Uterus (tissue), 4 donors: ENCODE measurements at places on chromosomes 2 and 18. TPM values are rescaled to one million over a fixed set of nuclear protein-coding genes. Genes with fewer than 3 reads are reported as not detected.

- no peaks in the 10 kb centered on the region for H3K4me1 ChIP-seq
- no peaks in the 10 kb centered on the region for H3K27me3 ChIP-seq
- no peaks in the 10 kb centered on the region for H3K36me3 ChIP-seq
- H3K4me3 ChIP-seq: no peak overlapping the region
- no peak for DNase-seq
- no peak overlapping the region for H3K27ac ChIP-seq
These were observed 46.3 kb downstream of the ASB18 start for GRCh38 chr2:236217926-236218325.

DNA sequence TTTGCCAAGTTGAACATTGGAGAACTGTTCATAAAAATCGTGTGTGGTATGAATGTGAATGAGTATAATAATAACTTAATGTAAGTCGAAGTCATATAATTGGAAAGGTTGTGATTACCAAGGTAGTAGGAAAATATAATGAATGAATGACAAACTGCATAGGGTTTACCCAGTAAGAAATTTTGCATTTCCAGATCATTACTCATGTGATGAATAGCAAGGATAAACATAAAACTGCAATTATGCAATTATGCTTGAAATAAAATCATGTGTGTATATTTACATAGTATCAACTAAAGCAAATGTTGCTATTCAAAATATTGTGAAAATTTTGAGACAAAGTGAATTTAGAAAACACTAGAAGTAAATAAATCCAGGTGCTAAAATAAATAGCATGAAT is 1108.7 kb upstream of the TMEFF2 start:
- no peak overlapping the region for H3K27ac ChIP-seq
- H3K4me3 ChIP-seq: no peak overlapping the region
- no peak for DNase-seq
- H3K36me3 ChIP-seq: no peaks in the 10 kb centered on the region

GRCh38 chr2:102306125-102306524 is 5.2 kb upstream of the IL1RL1 start:
- H3K27ac ChIP-seq: no peak overlapping the region
- H3K27me3 ChIP-seq: no peaks in the 10 kb centered on the region
- H3K36me3 ChIP-seq: no peaks in the 10 kb centered on the region

DNA sequence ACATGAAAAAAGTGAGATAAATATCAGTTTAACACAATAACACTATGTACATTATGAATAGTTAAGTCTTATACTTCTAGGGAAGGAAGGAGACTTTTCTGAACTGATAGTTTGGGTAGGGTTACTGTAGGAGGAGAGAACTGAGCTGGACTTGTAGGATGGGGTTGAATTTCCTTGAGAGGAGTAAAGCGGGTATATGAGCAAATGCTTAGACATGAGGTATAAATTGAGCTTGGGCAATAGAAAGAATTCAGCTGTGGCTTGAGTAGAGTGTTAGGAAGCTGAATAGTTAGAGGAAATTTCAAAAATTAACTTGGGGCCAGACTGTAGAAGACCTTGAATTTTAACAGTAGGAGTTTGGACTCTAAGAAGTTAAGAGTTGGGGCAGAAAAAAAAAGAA is 45.1 kb downstream of the LCLAT1 start:
- no peaks in the 10 kb centered on the region for H3K36me3 ChIP-seq
- H3K4me3 ChIP-seq: no peak overlapping the region
- DNase-seq: no peak
- no peak overlapping the region for H3K27ac ChIP-seq

DNA sequence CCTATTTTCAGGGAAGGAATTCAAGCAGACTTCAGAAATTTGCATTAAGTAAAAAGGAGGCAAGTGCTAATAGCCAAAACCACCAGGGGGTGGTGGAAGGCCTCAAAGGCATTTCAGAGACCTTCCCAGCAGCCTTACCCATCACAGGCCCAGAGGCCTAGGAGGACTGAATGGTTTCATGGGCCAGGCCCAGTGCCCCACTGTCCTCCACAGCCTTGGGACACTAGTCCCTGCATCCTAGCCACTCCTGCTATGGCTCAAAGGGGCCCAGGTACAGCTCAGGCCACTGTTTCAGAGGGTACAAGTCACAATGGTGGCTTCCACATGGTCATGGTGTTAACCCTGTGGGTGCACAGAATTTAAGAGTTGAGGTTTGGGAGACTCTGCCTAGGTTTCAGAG is 58.6 kb upstream of the CHAC2 start:
- no peak for DNase-seq
- H3K4me1 ChIP-seq: no peaks in the 10 kb centered on the region
- H3K27me3 ChIP-seq: no peaks in the 10 kb centered on the region
- no peak overlapping the region for H3K4me3 ChIP-seq
- no peak overlapping the region for H3K27ac ChIP-seq
- no peaks in the 10 kb centered on the region for H3K36me3 ChIP-seq

DNA sequence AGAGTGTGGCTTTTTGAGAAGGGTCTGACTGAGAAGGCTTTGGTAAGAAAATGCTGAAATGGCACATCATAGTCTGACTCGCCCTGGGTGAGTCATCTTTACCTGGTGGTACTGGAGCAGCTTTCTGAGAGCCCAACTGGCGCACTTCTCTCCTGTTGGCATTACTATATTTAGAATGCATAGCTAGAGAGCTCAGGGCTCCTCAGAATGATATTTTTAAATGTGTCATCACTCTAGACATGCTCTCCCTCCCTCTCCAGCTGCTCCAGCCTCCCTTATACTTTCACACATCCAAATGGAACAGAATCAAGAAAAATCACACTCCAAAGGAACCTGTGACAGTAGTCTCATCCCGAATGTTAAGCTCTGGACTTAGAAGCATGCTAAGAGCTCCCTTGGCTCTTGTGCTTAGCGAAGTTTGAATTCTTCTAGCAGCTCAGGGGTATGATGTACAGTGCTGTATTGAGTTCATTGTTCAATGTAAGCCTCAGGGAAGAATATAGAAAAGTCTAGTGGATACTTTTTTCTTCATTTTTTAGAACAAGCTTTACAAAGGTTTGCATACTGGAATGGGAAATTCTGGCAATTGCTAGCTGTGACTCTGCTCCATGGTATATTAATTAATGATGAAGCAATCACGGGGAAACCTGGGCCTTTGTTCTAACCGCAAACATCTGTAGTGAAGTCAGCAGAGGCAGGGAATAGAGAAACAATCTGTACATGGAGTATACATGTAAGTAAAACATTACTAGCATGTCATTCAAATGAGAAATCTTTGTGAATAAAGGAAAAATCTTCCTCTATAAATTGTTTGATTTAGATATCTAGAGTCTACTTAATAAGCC is 751.2 kb upstream of the NRXN1 start:
- H3K36me3 ChIP-seq: no peaks in the 10 kb centered on the region
- H3K4me3 ChIP-seq: no peak overlapping the region
- H3K4me1 ChIP-seq: no peaks in the 10 kb centered on the region
- no peak for DNase-seq

GRCh38 chr2:46256563-46257142 is 40.6 kb upstream of the EPAS1 start:
- H3K4me1 ChIP-seq: no peaks in the 10 kb centered on the region
- H3K4me3 ChIP-seq: no peak overlapping the region
- H3K27ac ChIP-seq: peak overlapping the region; percentile 8
- no peak for DNase-seq

DNA sequence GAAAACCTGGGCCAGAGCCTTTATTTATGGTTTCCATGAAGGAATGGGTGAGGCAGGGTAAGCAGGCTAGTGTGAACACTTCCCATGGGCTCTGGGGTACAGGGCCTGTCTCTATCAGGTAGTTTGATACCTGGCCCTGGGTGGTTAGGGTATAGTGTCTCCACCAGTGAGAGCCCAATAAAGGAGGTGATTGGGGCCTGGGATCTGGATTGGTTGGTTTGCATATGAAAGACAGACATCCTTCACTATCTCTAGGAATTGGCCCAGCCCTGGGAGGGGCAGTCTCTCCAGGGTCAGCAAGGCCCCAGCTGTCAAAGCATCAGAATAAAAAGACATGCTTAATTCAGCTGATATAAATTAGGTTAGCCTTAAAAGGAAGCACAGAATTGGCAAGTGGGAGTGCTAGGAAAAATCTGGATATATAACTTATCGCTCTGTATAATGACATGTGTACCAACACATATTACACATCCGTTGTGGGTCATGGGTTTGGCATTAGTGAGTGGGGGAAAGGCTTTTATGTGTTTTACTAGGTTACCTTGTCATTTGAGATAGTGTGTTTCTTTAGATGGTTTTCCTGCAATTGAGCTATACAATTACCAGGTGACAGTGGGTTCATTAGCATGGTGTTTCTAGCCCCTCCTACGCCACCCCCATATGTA is 18.5 kb upstream of the TMEM178A start:
- no peaks in the 10 kb centered on the region for H3K36me3 ChIP-seq
- no peak overlapping the region for H3K27ac ChIP-seq
- no peaks in the 10 kb centered on the region for H3K4me1 ChIP-seq
- no peak for DNase-seq
- H3K27me3 ChIP-seq: no peaks in the 10 kb centered on the region
- no peak overlapping the region for H3K4me3 ChIP-seq

GRCh38 chr2:138512672-138513071 is 11.1 kb downstream of the SPOPL start:
- no peaks in the 10 kb centered on the region for H3K36me3 ChIP-seq
- no peak overlapping the region for H3K4me3 ChIP-seq
- no peaks in the 10 kb centered on the region for H3K4me1 ChIP-seq
- no peak for DNase-seq
- no peak overlapping the region for H3K27ac ChIP-seq
- H3K27me3 ChIP-seq: no peaks in the 10 kb centered on the region

DNA sequence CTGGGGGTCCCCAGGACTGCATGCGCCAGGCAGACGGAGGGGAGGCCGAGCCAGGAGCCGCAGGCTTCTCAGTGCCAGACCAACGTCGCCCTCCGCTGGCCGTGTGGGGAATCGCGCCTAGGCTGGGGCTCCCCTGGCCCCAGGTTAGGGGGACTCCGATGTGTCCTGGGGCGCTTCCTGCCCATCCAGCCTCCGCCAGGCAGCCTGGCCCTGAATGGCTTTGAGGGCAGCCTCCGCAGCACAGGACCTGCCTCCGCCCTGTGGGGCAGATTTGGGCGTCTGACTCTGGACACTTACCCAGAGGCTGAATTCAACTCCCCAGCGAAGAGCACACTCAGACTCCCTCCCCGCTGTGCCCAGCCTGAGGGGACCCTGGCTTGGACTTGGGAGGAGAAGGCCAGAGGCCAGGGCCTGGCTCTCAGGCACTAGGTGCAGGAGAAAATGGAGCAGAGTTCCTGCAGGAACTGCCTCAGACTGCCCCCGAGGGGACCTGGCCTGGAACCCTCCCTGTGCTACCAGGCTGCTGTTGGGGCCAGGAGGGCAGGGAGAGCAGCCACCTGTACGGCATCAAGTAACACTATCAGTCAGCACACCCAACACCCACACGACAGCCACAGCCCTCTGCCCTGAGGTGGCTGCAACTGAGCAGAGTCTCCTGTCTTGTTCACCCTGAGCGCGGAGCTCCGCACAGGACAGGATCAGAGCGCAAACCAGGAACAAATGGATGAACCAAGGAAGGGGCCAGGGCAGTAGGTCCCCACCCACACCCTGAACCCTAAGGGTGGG is 597 bp upstream of the TEKT4 start:
- no peak overlapping the region for H3K27ac ChIP-seq
- H3K27me3 ChIP-seq: no peaks in the 10 kb centered on the region
- no peak for DNase-seq
- no peaks in the 10 kb centered on the region for H3K36me3 ChIP-seq
- H3K4me3 ChIP-seq: no peak overlapping the region

DNA sequence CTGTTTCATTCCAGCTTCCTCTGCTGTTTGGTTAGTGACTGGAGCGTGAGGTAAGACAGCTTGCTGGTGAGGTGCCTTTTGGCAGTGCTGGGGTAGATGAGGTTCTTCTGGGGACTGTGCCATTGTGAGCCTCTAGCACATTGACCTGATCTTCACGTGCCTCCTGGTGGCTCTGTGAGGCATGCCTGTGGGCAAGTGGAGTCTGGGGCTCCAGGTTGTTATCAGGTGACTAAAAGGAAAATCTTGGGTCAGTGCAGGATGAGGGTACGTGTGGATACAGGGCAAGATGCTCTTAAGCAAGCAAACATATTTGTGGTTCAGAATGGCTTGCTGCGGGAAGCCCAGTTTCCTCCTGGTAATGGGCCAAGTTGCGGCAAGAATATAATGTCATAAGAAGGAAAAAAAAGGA is 75.4 kb downstream of the FHOD3 start:
- H3K27ac ChIP-seq: no peak overlapping the region
- no peak overlapping the region for H3K4me3 ChIP-seq
- no peaks in the 10 kb centered on the region for H3K36me3 ChIP-seq
- no peak for DNase-seq
- H3K4me1 ChIP-seq: no peaks in the 10 kb centered on the region
- no peaks in the 10 kb centered on the region for H3K27me3 ChIP-seq

GRCh38 chr2:1701556-1702185 is 42.6 kb downstream of the PXDN start:
- H3K36me3 ChIP-seq: no peaks in the 10 kb centered on the region
- no peaks in the 10 kb centered on the region for H3K4me1 ChIP-seq
- DNase-seq: no peak
- H3K27ac ChIP-seq: no peak overlapping the region

GRCh38 chr2:198129609-198130008 is 325.2 kb downstream of the PLCL1 start:
- no peak overlapping the region for H3K27ac ChIP-seq
- no peaks in the 10 kb centered on the region for H3K4me1 ChIP-seq
- H3K27me3 ChIP-seq: no peaks in the 10 kb centered on the region
- no peak overlapping the region for H3K4me3 ChIP-seq
- no peaks in the 10 kb centered on the region for H3K36me3 ChIP-seq

Gene KIF1A
- 0.37 TPM for total RNA-seq

DNA sequence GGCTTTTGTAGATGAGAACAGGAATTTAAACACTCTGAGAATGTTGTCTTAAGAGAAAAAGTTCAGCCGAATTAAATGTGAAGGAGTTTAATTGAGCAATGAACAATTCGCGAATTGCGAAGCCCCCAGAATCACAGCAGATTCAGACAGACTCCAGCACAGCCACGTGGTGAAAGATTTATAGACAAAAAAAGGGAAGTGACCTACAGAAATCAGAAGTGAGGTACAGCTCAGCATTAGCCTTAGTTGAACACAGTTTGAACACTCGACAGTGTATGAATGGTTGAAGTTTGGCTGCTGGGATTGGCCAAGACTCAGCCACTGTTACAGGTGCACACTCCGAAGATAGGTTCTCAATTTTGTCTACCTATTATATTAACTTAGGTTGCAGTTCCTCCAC is 264.0 kb upstream of the CHST9 start:
- H3K4me1 ChIP-seq: no peaks in the 10 kb centered on the region
- no peaks in the 10 kb centered on the region for H3K36me3 ChIP-seq
- no peak overlapping the region for H3K4me3 ChIP-seq
- H3K27me3 ChIP-seq: no peaks in the 10 kb centered on the region
- no peak overlapping the region for H3K27ac ChIP-seq
